Left colon (tissue), 2 donors: ENCODE measurements at places on chromosomes 5 and 9. TPM values are rescaled to one million over a fixed set of nuclear protein-coding genes. Genes with fewer than 3 reads are reported as not detected.

KLF4 gene
- 481 TPM for total RNA-seq

SEMA4D gene
- total RNA-seq, result 21.2 TPM

CAVIN4 gene
- 0.18 TPM for total RNA-seq

- DNase-seq, result peak; percentile 86
These were observed 6.1 kb downstream of the MAMDC2 start for GRCh38 chr9:70049672-70050271.

DNA sequence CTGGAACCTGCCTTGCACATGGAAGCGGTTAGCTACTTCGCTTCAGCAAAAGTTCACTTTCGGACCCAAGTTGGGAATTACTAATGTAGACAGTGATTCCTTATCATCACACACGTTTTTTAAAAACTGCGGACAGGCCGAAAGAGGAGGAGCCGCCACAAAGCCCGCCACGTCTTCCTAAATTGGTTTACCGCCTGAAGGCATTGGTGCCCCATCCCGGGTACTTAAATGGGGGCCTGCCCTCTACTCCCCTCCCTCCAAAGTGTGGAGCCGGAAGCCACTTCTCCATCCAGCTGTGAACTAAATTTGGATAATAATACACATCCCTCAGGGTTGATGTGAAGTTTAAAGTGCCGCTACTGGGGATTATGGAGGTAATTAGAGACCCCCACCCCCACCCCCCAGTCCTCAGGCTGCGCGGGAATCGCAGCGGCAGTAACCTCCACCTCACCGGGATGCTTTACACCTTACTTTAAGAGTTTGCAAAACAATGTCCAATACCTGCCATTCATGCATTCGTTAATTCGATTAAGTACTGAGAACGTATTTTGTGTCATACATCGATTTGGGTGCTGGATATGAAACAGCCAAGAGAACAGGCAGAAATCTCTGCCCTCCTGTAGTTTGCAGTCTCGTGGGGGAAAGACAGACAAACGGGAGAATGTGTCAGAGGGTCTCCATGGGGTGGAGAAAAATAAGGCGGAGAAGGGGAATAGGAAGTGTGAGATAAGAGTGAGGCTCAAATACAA is 937 bp upstream of the MACROH2A1 start:
- DNase-seq, result no peak

DNA sequence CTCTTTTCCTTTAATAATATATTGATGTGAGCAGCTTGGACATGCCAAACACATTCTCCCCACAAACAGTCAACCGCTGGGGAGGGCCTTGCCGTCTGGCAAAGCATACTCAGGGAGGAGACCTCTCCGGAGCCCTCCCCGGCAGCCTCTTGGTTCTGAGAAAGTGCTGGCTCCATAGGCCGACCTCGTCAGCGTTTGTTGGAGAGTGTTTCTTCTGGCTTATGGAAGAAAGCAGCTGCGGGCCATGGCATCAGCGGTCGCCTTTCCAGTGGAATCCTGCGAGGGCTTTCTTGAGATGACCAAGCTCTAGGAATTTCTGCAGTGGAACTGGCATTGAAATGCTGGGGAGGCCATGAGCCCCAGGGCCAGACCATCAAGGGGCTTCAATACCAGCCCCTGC is 405.7 kb upstream of the IRX4 start:
- DNase-seq, result no peak

DNA sequence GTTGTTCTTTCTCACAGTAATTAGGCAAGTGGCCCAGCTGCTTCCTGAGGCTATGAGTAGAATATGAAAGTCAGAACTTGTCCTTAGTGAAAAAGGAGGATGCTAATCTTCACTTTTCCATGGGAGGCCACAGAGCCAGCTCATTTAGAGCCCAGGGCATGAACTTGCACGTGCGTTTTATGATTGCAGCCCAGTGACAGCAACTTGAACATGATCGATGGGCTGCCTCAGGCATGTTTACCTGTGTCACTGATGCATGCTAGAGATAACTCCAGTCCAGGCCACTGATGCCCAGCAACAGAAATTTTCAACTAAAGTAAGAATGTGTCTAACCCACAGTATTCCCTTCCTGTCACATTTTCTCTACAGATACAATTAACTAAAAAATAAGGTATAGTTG is 179.3 kb downstream of the CTNND2 start:
- DNase-seq, result no peak

DNA sequence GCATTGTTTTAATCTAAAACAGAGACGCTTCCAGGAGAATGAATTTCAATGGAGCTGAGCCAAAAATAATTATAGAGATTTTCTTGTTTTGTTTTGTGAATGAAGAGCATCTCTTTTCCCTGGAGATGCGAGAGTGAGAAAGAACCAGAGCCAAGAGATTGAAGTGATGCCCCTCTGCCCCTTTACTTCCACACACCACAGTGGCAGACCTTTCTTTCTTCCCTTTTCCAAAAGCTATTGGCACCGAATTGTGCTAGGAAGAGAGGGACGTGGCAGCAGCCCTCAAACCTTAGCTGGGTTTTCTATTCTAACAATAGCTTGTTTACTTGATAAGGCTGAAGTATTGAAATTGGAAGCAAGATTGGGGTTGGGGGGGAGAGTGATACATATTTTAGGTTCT is 133.0 kb upstream of the TMEM161B start:
- no peak for DNase-seq

DNA sequence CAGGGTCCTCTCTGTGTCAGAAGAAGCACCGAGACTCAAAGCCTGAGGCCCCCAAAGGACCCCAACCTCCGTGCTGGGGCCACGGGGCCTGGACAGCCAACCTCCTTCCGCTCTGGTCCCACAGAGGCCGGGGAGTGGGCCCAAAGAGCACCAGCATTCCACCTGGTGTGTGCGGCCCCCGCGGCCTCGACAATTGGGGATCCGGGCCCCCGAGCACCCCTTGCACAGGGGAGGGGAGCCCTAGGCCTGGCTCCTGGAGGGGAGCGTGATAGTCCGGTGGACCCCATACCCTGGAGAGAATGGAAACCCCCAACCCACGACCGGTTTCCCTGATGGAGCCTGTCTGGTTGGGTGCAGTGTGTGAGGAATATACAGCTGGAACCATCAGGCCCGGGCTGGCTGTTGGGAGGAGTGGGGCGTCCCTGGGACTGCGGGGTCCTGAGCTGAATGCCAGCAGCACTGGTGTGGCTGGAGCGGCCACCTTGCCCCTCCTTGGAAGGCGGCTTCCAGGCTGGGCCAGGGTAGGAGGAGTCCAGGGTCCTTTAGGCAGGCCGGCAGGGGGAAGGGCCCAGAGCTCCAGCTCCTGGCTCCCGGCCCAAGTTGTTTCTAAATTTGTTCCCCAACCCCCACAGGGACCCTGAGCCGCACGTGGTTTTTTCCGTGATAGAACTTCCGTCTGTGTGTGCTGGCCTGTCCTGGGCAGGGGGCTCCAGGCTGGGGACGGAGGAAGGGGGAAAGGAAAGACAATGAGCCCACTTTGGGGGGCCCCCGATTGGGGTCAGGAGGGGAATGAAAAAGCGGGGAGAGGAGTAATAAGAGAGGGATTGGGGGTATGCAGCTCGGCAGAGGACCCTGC is 825 bp upstream of the TOR4A start:
- DNase-seq, result peak; percentile 85

- no peak for DNase-seq
These were observed 83.9 kb downstream of the RIC1 start for GRCh38 chr9:5712651-5713390.

- DNase-seq, result no peak
These were observed 123.5 kb upstream of the ICE1 start for GRCh38 chr5:5298841-5299541.

- DNase-seq, result no peak
These were observed 200.6 kb upstream of the MVB12B start for GRCh38 chr9:126125992-126126409.

DNA sequence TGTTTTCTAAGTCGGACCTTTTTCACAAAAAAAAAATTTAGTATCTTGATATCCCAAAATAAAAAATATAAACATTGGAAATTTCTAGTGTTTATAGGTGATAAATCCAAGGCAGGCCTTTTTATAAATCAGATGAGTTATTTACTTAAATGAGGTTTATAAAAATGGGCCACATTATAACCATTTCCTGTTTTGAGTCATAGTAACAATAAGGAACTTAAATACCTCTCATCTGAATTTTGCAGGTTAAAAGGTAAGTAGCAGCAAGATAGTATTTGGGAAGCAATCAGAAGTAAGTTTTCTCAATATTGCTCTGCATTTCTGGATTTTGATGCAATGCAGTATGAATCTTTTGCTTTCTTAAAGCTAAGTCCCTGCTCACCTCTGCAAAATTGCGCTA is 3.9 kb downstream of the SPTAN1 start:
- DNase-seq, result no peak
